ENCODE measurements at places on chromosomes 11 and 22. TPM values are rescaled to one million over a fixed set of nuclear protein-coding genes. Genes with fewer than 3 reads are reported as not detected.

AQP11 gene
- 0.58 TPM for total RNA-seq

FTH1 gene
- 4,072 TPM for total RNA-seq

CCDC83 gene
- not detected for total RNA-seq

GRCh38 chr22:23677701-23677995, 13.2 kb upstream of the RGL4 start:
- peaks cover 3% of the 10 kb centered on the region for H3K36me3 ChIP-seq
- no peak for DNase-seq
- H3K4me1 ChIP-seq = peaks cover 5% of the 10 kb centered on the region
- no peak overlapping the region for H3K4me3 ChIP-seq
- H3K27me3 ChIP-seq = no peaks in the 10 kb centered on the region
- H3K27ac ChIP-seq = no peak overlapping the region

MIAT gene
- total RNA-seq = 5.0 TPM

GRCh38 chr11:130168105-130168504, 8.5 kb downstream of the ST14 start:
- H3K4me3 ChIP-seq = no peak overlapping the region
- no peak overlapping the region for H3K27ac ChIP-seq
- DNase-seq = no peak
- H3K36me3 ChIP-seq = no peaks in the 10 kb centered on the region
- peaks cover 9% of the 10 kb centered on the region for H3K4me1 ChIP-seq

APOL2 gene
- total RNA-seq = 46.3 TPM

DNA sequence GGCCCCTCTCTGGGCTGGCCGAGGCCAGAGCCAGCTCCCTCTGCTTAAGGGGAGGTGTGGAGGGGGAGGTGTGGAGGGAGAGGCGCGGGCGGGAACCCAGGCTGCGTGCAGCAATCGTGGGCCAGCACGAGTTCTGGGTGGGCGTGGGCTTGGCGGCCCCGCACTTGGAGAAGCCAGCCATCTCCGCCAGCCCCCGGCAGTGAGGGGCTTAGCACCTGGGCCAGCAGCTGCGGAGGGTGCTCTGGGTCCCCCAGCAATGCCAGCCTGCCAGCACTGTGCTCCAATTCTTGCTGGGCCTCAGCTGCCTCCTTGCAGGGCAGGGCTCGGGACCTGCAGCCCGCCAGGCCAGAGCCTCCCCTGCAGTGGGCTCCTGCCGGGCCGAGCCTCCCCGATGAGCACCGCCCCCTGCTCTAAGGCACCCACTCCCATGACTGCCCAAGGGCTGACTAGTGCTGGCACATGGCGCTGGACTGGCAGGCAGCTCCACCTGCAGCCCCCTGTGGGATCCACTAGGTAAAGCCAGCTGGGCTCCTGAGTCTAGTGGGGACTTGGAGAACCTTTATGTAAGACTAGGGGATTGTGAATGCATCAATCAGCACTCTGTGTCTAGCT, 96.7 kb upstream of the OR9G4 start:
- no peaks in the 10 kb centered on the region for H3K36me3 ChIP-seq
- H3K4me1 ChIP-seq = peaks cover 5% of the 10 kb centered on the region
- no peak for DNase-seq

- no peak overlapping the region for H3K27ac ChIP-seq
- no peaks in the 10 kb centered on the region for H3K27me3 ChIP-seq
- no peak for DNase-seq
- no peak overlapping the region for H3K4me3 ChIP-seq
- peaks cover 47% of the 10 kb centered on the region for H3K4me1 ChIP-seq
Observed at GRCh38 chr22:44524806-44525205, 26.8 kb upstream of the RTL6 start.

MYEOV gene
- total RNA-seq = 0.52 TPM

GRCh38 chr22:17775781-17776465, 1.7 kb upstream of the BID start:
- no peak overlapping the region for H3K4me3 ChIP-seq
- H3K27ac ChIP-seq = no peak overlapping the region

DNA sequence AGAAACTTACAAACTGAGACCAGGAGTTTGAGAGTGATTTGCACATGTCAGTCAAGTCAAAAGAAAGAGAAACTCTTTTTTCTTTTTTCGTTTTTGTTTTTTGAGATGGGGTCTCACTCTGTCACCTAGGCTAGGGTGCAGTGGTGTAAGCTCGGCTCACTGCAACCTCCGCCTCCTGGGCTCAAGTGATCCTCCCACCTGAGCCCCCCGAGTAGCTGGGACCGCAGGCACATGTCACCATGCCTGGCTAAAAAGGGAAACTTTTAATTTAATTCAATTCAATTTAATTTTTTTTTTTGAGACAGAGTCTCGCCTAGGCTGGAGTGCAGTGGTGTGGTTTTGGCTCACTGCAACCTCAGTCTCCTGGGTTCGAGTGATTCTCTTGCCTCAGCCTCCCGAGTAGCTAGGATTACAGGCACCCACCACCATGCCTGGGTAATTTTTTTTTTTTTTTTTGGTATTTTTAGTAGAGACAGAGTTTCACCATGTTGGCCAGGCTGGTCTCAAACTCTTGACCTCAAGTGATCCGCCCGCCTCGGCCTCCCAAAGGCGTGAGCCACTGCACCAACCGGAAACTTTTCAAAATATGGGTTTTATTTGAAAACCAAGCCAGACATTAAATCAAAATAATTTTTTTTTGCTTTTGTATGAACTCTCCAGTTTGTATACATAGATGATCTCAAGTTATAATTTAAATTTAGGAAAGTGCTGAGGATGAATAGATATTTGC, 9.9 kb downstream of the UCP3 start:
- H3K36me3 ChIP-seq = peaks cover 8% of the 10 kb centered on the region
- H3K4me1 ChIP-seq = no peaks in the 10 kb centered on the region
- H3K4me3 ChIP-seq = no peak overlapping the region
- DNase-seq = no peak
- H3K27me3 ChIP-seq = no peaks in the 10 kb centered on the region

OR2D2 gene
- total RNA-seq = 0.25 TPM

OR8H2 gene
- total RNA-seq = not detected

BCO2 gene
- total RNA-seq = 20.3 TPM

BTG4 gene
- total RNA-seq = 0.74 TPM

GRCh38 chr22:41660416-41660815, 28.3 kb downstream of the SNU13 start:
- no peak for DNase-seq
- H3K36me3 ChIP-seq = peaks cover 58% of the 10 kb centered on the region
- no peaks in the 10 kb centered on the region for H3K27me3 ChIP-seq
- no peaks in the 10 kb centered on the region for H3K4me1 ChIP-seq
- no peak overlapping the region for H3K4me3 ChIP-seq
- peak overlapping the region; percentile 85 for H3K27ac ChIP-seq

DNA sequence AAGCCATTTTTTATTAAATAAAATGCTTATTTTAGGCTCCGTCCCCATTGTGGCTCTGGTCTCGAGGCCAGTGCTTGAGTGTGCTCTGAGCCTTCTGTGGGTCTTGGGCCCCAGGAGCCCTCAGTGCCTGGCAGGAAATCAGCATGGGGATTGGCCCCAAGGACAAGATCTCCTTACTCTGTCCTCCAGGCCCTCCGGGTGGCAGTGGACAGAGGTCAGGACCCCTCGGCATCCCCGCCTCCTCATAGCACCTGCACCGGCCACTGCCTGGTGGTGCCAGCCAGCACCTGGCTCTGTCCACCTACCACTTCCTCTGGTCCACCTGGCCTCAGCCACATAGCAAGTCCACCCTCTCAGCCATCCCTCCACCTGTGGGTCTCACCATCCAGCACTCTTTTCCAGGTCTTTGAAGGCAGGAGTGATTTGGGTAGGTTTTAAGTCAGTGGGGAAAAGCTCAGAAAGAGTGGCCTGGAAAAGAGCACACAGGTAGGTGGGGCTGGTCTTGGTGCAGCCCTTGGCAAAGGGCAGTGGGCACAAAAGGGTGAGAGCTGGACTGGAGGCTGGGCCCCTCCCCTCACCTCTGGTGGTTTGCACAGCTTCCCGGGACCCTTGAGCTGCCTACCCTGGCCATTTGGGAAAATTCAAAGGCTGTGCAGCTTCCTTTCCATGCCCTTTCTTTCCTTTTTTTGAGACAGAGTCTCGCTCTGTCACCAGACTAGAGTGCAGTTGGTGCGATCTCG, 3.5 kb downstream of the CLDN5 start:
- no peaks in the 10 kb centered on the region for H3K4me1 ChIP-seq
- peak overlapping the region; percentile 66 for H3K4me3 ChIP-seq
- no peak overlapping the region for H3K27ac ChIP-seq
- no peak for DNase-seq

GRCh38 chr11:11313902-11314692, 39.0 kb downstream of the CSNK2A3 start:
- DNase-seq = no peak
- H3K36me3 ChIP-seq = peaks cover 3% of the 10 kb centered on the region
- H3K4me1 ChIP-seq = peaks cover 6% of the 10 kb centered on the region

DNA sequence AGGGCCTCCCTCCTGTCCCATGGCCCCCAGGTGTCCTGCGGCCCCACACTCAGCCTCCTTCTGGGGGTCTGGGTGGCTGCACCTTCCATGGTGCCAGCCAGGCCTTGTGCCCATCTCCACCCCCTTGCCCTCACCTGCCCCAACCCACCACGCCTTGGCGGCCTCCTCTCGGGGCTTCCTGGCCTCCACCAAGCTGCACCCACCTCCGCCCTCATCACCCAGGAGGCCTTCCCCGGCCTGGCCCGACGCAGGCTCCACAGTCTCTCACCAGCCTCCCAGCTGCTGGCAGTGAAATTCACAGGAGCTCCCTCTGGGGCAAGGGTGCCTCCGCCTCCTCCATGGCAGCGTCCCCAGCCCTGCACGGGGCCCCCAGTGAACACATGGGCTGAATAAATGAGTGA, 35.9 kb upstream of the WNT7B start:
- no peak overlapping the region for H3K4me3 ChIP-seq
- H3K27me3 ChIP-seq = no peaks in the 10 kb centered on the region
- peak overlapping the region; percentile 27 for H3K27ac ChIP-seq
- no peak for DNase-seq
- H3K36me3 ChIP-seq = no peaks in the 10 kb centered on the region
- peaks cover 9% of the 10 kb centered on the region for H3K4me1 ChIP-seq

Measured in lung (tissue), 17 donors.